ENCODE measurements at places on chromosomes 7 and 10.

DNA sequence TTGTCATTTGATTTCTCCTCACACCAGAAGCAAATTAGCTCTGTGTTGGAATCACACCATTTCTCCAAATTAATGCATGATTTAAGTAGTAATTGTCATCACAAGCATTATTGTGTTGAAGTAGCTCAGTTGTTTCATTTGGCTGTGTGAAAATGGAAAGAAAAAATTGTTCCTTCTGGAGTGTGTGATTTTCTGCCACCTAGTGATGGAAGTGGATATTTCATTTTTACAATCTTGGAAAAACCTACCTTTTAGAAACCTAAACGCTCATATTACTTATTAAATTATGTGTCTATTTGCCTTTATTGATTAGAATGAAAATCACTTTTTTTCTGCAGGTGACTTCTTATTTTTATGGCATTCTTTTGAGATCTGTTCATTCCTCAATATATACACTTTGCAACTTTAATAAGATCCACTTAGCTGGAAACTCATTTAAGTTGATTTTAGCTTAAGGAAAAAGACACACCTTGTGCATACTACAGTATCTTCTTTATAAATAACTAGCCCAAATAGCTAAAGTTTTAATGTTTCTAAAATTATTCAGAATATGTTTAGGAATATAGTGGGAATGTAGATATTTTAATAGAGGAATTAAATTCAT is 50.0 kb downstream of the SRI start:
- DNase-seq = no peak

GRCh38 chr10:68333440-68334431 is 1.0 kb upstream of the PBLD start:
- DNase-seq = no peak

DNA sequence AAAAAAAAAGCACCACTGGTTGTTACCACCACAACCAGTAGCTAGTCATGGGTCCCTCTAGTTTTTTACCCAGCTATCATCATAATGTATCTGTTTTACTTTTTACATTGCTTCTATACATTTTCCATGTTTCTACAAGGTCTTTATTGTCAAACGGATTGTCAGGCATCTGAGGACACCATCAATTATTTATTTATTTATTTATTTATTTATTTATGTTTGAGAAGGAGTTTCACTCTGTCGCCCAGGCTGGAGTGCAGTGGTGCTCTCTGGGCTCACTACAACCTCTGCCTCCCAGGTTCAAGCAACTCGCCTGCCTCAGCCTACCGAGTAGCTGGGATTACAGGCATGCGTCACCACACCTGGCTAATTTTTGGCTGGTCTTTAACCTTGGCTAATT is 29.0 kb upstream of the HNRNPH3 start:
- DNase-seq = no peak

- DNase-seq = no peak
These were observed 29.2 kb upstream of the NPFFR1 start for GRCh38 chr10:70312972-70313371.

GRCh38 chr10:51367127-51367526 is 292.8 kb downstream of the PRKG1 start:
- no peak for DNase-seq

GRCh38 chr7:111558991-111559390 is 3.3 kb downstream of the IMMP2L start:
- no peak for DNase-seq
